ENCODE measurements at places on chromosomes 2 and 18.

DNA sequence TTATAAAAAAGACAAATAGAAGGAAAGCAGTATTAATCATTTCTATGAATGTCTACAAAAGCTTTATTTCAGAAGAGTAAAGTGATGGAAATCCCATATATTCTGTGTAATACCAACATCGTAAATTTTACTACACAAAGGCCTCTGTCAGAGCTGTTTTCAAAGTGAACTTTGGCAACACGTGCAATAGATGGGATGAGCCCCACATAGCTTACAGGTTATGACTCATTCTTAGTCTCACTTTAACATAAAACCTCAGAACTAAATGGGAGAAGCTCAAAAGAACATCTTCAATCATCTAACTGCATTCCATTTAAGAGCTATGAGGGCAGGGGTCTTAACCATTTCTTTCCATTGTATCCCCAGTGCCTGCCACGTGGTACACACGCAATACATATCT lies 11.5 kb downstream of the VPS4B start:
- no peak for DNase-seq

DNA sequence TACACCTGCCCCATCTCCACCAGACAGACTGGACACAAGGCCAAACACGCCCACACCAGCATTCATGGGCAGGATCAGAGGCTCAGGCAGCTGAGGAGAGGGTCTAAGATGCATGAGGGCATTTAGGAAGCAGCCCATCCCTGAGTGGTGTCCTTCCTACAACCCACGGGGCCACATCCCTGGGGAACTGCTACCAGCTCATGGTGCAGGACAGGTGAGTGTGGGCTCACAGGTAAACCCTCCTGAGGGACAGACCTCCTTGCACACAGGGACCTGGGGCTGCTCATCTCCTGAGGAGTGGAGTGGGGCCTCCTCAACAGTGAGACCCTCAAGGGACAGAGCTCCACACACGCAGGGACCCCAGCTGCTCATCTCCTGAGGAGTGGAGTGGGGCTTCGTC lies 14.6 kb downstream of the PARD6G start:
- no peak for DNase-seq

DNA sequence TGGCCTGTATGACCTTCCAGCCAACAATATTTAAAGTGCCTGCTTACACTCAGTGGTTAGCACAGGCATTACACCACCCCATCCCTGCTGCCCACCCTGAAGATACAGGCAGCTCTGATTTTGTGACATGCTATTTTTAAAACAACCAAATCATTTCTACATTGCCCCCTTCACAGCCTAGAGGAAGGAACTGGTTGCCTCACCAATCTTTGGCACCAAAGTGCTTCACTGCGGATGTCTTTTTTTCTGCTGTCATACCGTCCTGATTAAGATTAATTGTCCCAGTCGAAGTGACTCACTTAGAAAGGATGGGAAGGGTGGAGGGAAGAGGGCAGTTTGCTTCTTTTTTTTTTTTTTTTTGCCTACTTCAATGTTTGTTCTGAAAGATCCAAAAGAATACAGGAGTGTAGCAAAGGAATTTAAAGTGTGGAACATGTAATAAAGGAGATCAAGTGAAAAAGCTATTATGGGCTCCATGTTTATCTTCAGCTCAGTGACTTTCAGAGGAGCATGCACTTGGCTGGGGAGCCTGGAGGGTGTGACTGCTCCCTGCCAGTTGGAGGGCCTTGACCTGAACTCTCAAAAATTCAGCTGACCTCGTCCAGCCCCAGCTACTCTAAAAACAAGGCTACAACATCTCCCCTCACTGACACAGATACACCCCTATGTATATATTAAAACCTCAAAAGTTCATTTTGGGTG lies 501.1 kb upstream of the TNP1 start:
- peak; percentile 42 for DNase-seq

GRCh38 chr18:26909599-26910290 lies 44.2 kb upstream of the AQP4 start:
- DNase-seq = no peak

GRCh38 chr2:205290299-205290698 lies 392.0 kb upstream of the NRP2 start:
- DNase-seq = no peak

DNA sequence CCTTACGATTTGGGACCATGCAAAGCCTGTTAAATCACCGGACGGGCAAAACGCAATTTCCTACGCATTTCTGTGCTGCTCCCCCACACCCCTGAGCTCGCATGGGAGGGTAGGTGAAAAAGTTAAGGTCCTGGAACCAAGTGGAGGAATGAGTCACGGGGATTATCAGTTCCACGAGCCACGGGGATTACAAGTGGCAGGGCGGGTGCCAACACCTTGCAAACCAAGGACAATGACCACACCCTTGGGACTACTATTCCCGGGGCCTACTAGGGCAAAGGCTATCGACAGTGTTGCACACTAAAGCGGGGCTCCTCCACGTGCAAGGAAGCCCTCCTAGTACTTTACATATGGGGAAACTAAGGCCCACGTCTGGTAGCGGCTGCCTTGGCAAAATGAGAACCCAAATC lies 447 bp downstream of the RETSAT start:
- DNase-seq = no peak

DNA sequence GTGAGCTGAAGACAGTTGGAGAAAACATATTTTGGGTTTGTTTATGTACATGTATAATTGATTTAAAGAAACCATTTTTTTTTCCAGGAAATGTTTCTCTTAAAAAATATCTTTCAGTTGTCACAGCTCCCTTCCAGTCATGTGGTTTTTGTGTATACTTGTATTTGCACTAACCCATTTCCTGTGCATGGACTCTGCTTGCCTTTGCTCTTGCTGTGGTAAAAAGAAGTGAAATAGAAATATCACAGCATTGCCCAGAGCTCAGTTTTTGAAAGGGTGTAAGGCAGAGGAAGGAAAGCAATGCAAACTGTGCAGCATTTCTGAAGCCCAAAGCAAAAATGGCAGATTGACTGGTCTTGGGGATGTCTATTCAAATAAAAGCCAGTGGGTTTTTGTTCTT lies 10.4 kb upstream of the DOCK10 start:
- peak; percentile 65 for DNase-seq

- DNase-seq = no peak
These were observed 30.5 kb downstream of the ZEB2 start for GRCh38 chr2:144489315-144489916.

- DNase-seq = peak; percentile 43
These were observed 11.8 kb downstream of the RTN4 start for GRCh38 chr2:55038428-55038827.

DNA sequence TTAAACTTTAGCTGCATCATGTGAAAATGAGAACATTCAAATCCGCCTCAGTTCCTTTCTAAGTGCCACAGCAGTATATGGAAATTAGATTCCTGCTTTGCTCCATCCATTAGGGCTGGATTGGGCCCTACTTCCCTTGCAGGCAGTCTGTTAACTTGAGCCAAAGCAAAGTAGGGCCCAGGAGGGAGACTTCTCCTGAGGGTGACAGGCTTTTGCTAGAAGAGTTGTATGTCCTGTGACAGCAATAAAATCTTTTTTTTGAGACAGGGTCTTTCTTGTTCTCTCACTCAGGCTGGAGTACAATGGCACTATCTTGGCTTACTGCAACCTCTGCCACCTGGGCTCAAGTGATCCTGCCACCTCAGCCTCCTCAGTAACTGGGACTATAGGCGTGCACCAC lies 28.1 kb downstream of the VIL1 start:
- DNase-seq = no peak

GRCh38 chr2:241344925-241345651 lies 11.0 kb upstream of the FARP2 start:
- no peak for DNase-seq

DNA sequence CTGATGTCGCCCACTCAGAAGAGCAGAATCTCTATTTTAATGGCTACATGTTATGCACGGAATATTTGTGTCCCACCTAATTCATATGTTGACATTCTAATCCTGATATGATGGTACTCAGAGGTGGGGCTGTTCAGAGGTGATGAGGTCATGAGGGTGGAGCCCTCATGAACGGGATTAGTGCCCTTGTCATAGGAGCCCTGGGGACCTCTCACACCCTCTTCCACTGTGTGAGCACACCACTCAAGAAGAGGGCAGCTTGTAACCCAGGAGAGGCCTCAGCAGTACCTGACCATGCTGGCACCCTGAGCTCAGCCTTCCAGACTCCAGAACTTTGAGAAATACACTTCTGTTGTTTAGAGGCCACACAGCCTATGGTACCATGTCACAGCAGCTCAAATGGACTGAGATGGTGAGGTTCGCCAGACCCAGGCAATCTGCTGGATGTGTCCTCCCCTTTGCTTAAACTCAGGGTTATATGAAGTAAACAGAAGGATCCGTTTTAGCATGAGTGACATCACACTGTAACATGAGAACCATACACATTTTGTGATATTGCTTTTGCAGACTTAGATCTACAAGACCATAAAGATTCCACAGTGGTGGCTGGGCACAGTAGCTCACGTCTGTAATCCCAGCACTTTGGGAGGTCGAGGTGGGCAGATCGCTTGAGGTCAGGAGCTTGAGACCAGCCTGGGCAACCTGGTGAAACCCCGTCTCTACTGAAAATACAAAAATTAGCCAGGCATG lies 48.7 kb downstream of the ATOH8 start:
- no peak for DNase-seq

GRCh38 chr2:108635630-108636354 lies 83.5 kb upstream of the RANBP2 start:
- no peak for DNase-seq

- DNase-seq = no peak
These were observed 6.8 kb downstream of the HTR2B start for GRCh38 chr2:231117922-231118613.

DNA sequence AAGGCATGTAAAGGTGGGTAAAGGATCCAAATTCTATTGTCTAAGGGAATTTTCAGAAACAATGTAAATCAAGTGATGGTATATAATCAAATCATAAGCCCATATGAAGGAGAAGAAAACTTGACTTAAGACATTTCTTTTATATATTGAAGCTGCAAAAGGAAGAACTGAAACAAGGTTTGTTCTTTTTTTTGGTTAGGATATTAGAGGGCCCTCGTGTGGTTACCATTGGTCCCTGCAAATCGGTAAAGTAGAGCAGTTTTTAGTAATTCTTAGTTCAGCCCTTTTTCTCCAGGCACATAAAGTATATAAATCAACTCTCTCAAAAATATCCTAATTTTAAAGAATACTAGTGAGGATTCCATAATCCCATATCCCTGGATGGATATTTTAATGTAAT lies 105.6 kb upstream of the STK17B start:
- DNase-seq = peak; percentile 86

GRCh38 chr2:173963323-173963816 lies 1.8 kb downstream of the SP3 start:
- peak; percentile 82 for DNase-seq

DNA sequence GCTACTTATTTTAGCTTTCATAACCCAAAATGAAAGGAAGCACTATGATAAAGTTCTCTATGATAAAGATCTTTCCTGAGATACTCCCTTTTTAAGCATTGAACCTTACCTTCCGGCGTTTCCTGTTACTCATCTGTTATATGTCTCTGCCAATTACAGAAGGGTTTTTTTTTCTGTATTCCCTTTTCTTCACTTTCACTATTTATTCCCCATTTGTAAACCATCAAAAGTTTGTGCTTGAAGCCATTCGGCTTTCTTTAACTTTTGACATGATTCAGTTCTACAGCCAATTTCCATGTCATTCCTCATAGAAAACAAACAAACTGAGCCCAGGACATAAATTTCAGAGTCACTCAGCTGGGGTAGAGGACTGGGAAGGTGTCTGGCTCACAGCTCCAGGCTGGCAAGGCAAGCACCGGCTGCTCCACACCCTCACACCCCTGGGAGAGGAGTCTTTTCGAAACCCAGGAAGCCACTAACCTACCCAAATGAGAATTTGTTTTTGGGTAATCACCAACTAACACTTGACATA lies 429.4 kb upstream of the TRIB2 start:
- no peak for DNase-seq

DNA sequence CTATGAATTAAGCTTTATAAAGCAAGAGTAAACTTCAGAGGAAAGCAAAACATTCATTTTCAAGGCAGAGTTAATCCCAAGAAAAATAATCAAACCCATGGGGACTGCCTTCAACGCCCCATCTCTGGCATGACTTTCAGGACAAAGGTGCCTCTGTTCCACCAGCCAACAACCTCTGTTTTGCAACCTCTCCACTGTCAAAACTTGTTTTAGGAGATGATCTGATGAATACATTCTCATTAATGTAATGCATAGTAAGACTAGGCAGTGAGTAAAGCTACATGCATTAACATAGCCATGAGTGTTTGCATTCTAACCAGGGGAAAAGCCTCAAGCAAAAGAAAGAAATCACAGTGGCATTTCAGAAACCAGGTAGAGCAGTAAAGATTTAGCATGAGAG lies 357.0 kb downstream of the FBXO15 start:
- no peak for DNase-seq

- DNase-seq = peak; percentile 59
These were observed 947 bp downstream of the ZEB2 start for GRCh38 chr2:144518748-144519596.

- peak; percentile 19 for DNase-seq
These were observed 4.8 kb upstream of the SNED1 start for GRCh38 chr2:240993446-240994170.

DNA sequence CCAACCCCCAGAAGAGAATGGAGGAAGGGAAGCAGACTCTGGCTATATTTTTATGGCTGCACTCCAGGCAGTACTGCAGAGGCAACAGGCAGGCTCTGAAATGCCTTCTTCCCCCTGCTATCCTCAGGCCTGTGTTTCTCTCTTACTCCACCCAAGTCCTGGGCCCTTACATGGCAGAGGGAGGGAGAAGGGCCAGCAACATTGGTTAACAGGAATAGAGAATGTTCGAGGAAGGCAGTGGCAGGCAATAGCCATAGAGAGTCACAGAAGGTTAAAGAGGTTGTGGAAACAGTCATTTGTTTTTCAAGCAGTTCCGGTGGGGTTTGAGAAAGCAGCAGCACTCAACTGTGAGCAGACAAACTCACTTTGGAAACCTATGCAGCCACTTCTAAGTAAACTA lies 15.1 kb upstream of the DARS1 start:
- no peak for DNase-seq

DNA sequence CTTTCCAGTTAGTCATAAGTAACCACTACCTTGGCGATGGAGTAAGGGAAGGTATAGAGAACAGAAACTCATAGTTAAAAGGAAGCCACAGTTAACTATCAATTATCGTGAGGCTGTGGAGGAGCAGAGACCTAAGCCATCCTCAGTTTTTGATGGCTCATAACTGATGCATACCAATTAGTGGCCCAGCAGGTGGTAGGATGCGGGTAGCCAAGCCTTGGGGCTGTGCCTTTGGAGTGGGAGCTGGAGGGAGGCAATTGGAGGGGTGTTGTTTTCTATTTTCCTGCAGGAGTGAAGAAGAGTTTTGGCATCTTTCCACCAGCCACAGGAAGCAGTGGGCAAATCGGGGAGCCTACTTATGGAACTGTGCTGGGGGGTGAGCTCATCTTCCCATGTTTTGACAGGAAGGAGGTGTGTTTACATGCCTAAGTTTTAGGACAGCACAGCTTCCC lies 194.8 kb downstream of the TPGS2 start:
- DNase-seq = no peak

Measured in Kasumi-1 (cell line).